ENCODE measurements at places on chromosomes 3 and 15. TPM values are rescaled to one million over a fixed set of nuclear protein-coding genes. Genes with fewer than 3 reads are reported as not detected.

DNA sequence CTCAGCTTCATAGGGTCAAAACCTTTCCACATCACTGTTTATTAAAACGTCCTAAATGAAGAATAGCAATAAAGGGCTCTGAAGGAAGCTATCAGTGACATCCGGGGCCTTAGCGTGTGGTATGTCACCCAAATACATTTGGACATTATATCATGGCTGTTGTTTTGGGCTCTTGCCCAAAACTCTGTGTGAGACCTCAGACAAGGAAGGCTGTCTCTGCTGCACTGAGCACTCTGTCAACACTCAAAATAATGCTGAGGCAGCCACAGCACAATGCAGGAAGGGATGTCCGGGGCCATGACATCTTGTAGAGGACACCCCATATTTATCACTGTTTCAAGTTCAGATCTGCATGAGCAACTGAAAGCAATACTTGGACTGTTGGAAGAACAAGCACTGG, 293.8 kb upstream of the WNT5A start:
- no peak for DNase-seq
- H3K27ac ChIP-seq: no peak overlapping the region
- peaks cover 7% of the 10 kb centered on the region for H3K4me1 ChIP-seq

DNA sequence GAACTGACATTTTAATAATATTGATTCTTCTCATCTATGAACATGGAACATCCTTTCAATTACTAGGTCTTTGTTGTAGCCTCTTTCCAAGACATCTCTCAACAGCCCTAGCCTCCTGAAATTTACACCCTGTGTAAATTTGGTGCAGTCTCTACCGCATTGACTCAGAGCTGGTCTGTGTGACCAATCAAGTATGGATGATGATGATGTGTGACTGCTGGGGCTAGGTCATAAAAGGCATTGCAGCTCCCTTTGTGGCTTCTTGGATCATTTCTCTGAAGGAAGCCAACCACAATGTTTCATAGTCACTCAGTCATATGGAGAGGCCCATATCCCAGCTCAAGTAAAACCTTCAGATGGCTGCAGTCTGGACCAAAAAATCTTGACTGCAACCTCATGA, 62.1 kb upstream of the FAM3D start:
- H3K4me3 ChIP-seq: no peak overlapping the region
- DNase-seq: no peak
- no peaks in the 10 kb centered on the region for H3K4me1 ChIP-seq
- no peak overlapping the region for H3K27ac ChIP-seq

DNA sequence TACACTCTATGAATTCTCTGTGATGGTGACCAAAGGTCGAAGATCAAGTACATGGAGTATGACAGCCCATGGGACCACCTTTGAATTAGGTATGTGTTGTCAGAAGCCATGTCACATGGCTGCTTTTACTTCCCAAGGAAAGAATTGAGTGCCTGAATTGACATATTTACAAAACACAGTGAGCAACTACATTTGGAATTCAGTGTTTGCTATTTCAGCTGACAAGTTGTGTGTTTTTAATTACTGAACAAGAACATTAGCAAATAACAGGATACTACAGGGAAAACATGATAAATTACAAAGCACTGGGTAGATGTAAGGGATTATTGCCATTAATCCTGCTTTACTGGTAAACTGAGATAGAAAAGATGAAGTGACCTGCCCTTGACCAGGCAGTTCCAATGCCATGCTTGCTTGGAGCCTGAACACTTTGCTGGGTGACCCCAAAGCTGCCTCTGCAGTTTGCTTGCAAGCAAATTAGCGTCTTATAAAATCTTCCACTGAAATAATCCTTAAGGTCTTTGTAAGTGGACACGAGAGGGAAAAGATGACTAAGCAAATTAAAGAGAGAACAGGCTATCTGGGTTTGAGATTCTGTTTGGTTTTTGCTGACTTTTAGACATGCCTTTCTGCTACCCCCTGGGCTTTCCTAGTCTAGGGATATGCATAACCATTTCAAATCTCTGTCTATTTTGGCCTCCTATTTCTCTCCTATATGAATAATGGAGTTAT, 98.2 kb downstream of the HCN4 start:
- H3K4me1 ChIP-seq: peaks cover 3% of the 10 kb centered on the region
- H3K27me3 ChIP-seq: no peaks in the 10 kb centered on the region
- peaks cover 13% of the 10 kb centered on the region for H3K36me3 ChIP-seq
- no peak overlapping the region for H3K27ac ChIP-seq
- DNase-seq: no peak
- H3K4me3 ChIP-seq: no peak overlapping the region

- H3K4me1 ChIP-seq: no peaks in the 10 kb centered on the region
- H3K27me3 ChIP-seq: no peaks in the 10 kb centered on the region
- H3K27ac ChIP-seq: no peak overlapping the region
- no peak for DNase-seq
- no peak overlapping the region for H3K4me3 ChIP-seq
- peaks cover 24% of the 10 kb centered on the region for H3K36me3 ChIP-seq
These were observed 928.7 kb downstream of the DIPK2A start for GRCh38 chr3:144900366-144900765.

- no peak overlapping the region for H3K4me3 ChIP-seq
- no peaks in the 10 kb centered on the region for H3K27me3 ChIP-seq
- H3K4me1 ChIP-seq: peaks cover 5% of the 10 kb centered on the region
- peaks cover 26% of the 10 kb centered on the region for H3K36me3 ChIP-seq
- DNase-seq: no peak
These were observed 170.1 kb downstream of the VPS13C start for GRCh38 chr15:61890106-61890505.

DNA sequence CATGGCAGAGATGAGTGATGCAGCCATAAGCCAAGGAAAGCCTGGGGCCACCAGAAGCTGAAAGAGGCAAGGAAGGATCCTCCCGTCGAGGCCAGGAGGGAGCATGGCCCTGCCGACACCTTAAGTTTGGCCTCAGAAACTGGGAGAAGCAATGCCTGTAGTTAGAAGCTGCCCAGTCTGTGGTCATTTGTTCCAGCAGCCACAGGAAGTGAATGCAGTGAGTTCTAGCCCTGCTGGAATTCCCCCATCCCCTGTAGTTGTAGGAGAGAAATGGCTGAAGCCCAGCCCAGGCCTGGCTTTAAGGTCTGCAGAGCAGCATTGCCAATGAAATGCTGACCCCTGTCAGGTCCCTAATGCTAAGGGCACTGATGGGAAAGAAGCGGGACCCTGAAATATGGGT, 12.2 kb upstream of the CHSY1 start:
- no peak overlapping the region for H3K4me3 ChIP-seq
- no peak for DNase-seq
- peaks cover 3% of the 10 kb centered on the region for H3K36me3 ChIP-seq
- no peaks in the 10 kb centered on the region for H3K27me3 ChIP-seq
- H3K27ac ChIP-seq: no peak overlapping the region

DNA sequence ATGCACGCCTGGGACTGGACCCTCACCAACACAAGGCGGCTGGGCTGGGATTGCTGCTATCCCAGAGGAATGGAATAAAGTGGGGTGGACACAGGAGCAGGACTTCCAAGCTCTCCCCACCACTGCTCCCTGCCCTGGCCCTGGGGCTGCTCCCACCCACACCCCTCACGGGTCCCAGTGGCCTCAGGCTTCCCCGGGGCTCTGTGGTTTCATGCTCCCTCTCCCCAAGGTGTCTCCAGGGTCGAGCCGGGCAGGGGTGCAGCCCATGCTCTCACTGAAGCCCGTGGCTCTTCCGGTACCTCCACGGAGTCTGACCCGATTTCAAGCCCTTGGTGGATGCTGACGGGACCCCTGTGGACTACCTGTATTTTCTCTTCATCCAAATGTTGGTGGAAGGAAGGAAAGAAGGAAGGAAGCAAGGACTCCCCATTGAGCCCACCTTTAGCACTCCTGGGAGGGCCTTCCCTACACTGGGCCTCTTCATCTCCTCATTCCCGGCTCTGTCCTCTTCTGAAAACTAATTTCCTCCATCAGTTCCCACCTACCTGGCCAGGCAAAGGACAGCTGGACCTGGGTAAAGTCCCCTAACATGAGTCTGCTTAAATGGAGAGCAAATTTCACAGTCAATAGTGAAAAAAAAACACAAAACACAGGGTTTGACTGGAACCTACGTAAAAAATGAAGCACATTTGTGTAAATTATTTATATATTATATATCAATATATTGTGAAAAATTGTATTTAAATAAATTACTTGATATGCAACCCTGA, 44.0 kb upstream of the PCSK6 start:
- H3K4me3 ChIP-seq: no peak overlapping the region
- H3K27ac ChIP-seq: no peak overlapping the region
- H3K36me3 ChIP-seq: no peaks in the 10 kb centered on the region
- H3K4me1 ChIP-seq: 0 out of 2 replicates have a peak, but pooled peaks cover 3% of the 10 kb centered on the region
- DNase-seq: no peak
- H3K27me3 ChIP-seq: no peaks in the 10 kb centered on the region

DNA sequence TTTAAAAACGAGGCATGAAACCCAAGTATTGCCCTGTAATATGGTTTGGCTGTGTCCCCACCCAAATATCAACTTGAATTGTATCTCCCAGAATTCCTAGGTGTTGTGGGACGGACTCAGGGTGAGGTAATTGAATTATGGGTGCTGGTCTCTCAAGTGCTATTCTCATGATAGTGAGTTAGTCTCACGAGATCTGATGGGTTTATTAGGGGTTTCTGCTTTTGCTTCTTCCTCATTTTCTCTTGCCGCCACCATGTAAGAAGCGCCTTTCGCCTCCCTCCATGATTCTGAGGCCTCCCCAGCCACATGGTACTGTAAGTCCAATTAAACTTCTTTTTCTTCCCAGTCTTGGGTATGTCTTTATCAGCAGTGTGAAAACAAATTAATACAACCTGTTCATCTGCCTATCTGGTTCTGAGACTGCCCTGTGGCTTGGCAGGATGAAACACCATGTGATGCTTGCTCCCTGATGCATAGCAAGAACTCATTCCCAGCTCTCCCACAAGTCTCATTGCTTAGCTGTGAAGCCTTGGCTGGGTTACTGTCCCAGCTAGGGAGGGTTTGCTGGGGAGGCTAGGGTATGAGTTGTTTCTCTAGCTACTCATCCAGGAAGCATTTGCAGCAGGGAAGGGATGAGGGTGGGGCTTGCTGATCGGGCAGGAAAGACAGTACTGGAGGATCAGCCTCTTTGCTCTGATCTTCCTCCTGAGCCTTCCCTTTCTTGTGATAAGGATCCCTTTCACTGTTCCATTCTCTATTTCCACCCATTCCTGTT, 3.7 kb upstream of the SQOR start:
- DNase-seq: no peak
- H3K4me3 ChIP-seq: no peak overlapping the region
- H3K4me1 ChIP-seq: peaks cover 7% of the 10 kb centered on the region
- peaks cover 7% of the 10 kb centered on the region for H3K36me3 ChIP-seq
- peaks cover 53% of the 10 kb centered on the region for H3K27me3 ChIP-seq
- H3K27ac ChIP-seq: no peak overlapping the region

DNA sequence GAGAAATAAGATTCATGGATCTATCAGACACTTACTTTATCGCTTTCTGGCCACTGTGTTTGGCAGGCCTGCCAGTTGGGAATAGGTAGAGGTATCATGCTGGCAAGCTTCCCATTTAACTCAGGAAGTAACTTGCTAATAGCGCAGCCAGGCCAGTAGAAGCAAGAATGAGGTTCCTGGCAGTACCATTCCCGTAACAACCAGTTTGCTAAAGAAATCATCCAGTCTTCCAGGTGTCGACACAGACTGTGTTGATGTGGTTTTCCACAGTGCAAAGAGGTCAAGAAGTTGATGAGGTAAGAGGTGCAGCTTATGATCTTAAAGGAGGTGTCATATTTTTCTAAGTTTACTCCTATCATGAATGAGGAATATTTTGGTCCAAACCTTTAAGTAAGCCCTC, 46.2 kb downstream of the DPH6 start:
- no peak for DNase-seq
- peak overlapping the region; percentile 70 for H3K27ac ChIP-seq
- peaks cover 23% of the 10 kb centered on the region for H3K4me1 ChIP-seq
- H3K4me3 ChIP-seq: no peak overlapping the region
- H3K27me3 ChIP-seq: no peaks in the 10 kb centered on the region

Gene CHRFAM7A
- total RNA-seq: 8.7 TPM

Gene MEGF11
- total RNA-seq: 2.7 TPM

Gene TARS3
- 10.6 TPM for total RNA-seq
